T-helper 1 cell (primary cell): ENCODE measurements at places on chromosomes 1 and 21.

GRCh38 chr1:94309216-94309615, 71.8 kb upstream of the ARHGAP29 start:
- DNase-seq = no peak

DNA sequence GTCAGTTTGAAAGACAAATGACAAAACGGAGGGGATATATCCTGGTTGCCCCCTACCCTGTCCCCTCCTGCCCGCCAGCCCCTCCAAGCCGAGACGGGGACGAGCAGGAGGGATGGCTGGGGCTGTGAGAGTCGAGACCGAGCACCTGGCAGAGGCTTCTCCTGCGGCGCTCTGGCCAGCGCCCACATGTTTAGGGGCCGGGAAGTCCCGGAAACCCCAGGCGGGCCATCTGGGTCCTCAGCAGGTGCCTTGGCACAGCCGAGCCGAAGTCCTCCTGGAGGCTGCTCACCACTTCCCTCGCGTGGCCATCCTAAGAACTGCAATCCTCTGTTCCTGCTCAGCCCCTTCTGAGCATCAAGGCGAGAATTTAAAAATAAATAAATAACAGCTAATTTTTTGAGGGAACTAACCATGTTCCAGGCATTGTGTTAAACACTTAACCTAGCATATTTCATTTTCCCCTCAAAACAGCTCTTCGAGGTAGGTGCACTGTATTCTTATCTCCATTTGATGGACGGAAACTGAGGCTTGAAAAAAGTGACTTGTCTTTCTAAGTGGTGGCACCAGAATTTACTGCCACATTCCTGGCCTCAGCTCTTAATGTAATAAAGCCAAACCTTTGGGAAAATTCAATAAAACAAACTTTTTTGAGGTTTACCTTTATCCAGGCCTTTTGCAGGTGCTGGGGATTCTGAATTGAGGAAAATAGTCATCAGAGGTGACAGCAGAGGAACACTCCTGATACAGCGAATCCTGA, 3.5 kb upstream of the RIMS3 start:
- peak; percentile 81 for DNase-seq

DNA sequence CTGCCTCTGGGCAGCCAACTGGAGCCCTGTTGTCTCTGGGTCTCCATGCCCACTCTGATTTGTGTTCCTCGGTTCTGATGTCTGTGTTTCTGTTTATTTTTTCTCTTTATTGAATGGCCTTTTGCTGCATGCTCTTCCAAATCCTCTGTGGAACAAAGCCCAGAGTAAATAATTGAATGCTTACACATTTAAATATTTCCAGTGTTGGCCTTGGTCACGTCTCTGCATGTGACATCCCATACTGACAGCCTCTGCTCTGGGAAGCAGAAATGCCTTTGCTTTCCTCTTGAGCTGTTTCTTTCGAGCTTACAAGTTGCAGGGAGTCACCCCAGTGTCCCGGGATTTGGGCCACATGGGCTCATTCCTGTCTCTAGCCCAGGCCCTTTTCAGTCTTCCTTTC, 267.9 kb downstream of the PTPRU start:
- DNase-seq = no peak

- no peak for DNase-seq
These were observed 11.1 kb upstream of the SLC30A1 start for GRCh38 chr1:211589782-211590721.

DNA sequence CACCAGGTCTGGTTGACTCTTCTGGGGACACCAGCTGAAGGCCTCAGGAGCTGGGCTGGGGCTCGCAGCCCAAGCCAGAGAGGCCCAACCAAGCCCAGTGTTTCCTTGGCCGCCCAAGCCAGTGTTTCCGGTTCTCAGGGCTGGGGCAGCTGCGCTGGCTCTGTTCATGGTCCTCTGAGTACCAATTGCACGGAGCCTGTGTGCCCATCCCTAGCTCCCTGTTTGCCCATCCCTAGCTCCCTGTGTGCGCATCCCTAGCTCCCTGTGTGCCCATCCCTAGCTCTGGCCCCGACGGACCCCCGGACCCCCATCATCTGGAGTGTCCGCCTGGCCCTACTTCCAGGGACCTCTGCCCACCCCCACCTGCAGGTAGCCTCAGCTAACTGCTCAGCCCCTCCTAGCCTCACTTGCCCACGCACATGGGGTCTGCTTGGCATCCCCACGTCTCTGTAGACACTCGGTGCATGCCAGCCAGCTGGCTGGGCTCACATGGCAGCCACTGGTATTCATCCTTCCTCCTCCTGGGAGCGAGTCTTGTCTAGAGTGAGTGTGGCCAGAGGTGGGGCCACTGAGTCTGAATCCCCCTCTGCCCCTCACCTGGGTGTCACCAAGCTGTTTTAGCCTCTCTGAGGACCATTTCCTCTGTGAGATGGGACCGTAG, 64.0 kb downstream of the WNT9A start:
- DNase-seq = no peak

GRCh38 chr21:42764443-42764760, 111.0 kb downstream of the PDE9A start:
- DNase-seq = no peak

DNA sequence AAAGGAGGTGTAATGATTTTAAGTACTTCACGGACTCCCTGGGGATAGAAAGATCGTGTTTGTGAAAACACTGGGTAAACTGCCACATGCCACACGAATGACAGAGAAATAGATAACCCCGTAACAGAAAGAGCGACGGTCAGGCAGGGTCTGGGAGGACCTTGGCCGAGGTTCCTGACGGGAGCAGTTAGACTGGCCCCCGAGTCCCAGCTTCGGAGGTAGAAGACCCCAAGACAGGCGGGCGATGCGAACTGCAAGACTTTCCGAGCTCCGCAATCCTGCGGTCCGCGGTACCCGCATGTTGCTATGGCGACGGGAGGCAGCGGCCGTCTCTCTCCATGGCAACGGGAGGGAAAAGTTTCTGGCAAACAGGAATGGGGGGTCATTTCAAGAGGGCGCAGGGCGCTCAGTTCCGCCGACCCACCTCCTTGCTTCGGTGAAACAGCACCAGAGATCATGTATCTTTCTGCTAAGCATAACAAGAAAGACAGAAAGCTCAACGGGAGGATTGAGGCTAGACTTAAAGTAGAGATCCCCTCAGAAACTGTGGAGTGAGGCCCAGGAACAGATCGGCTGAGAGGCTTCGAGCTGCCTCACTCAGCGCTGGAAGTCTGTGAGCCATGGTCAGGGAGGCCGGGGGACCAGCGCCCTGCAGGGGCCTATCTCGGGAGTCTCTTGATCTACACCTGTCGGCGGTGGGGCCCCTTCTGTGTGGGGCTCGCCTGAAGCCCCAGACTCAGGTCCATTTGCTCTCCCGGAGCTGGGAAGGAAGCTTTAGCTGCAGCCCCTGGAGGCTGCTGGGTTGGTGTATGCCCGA, 685 bp upstream of the SYT6 start:
- no peak for DNase-seq
